ENCODE measurements at places on chromosomes 3 and 15.

DNA sequence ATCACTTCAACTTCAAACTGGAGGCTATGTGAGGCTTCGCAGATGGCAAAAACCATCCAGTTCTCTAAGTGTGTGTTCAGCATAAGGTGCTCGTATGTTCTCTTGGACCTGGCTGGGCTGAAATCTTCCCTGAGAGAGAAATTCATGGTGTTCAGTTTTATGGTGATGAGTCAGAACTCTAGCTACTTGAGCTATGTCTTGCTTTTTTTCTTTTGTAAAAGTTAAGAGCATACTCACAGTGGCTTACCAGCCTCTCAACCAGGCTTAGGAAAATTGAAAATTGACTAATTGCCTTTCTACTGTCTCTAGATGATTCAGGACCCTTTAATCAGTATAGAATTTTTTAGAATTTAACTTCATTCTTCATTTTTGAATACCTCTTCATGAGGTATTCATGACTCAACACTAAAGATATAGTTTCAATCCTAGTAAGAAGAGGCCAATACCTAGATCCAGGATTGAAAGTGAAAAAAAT lies 617.5 kb downstream of the TBL1XR1 start:
- DNase-seq: no peak

DNA sequence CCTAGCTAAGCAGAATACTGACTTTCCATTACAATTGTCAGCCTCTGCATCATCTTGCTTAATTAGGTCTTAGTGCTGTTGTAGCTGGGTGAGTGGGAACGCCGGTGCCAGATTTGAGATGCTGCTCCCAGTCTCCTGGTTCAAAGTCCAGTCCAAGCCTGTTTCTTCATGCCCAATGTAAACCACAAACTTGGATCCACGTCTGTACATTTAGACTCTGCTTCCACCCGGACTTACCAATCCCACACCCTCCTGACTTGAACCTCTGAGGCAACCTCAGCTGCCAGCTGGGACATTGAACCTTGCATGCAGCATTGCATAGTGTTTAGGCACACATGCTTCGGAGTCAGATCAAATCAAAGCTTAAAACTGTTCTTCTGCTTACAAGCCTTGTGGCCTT lies 43.0 kb downstream of the BCL2L10 start:
- no peak for DNase-seq

GRCh38 chr15:69909719-69910444 lies 187.8 kb downstream of the TLE3 start:
- DNase-seq: no peak

- no peak for DNase-seq
Observed at GRCh38 chr3:51686512-51687215, 15.6 kb downstream of the TEX264 start.

GRCh38 chr3:151226088-151226563 lies 23.1 kb upstream of the GPR171 start:
- no peak for DNase-seq

DNA sequence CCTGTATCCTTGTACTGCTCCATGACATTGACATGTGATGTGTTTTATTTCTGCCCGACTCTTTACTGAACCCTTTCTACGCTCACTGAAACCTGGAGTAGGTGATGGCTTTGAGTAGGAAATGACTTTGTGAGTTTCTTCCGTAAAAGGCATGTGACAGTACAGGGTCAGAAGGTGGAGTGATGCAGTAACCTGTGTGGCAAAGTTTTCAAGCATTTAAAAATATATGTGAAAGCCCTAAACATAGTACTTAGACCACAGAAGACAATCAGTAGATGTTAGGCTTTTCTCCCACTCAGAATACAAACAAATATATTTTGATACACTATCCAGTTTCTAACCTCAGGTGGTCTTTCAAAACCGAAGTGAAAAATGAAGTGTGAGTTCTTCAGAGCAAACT lies 31.3 kb upstream of the SACM1L start:
- no peak for DNase-seq

DNA sequence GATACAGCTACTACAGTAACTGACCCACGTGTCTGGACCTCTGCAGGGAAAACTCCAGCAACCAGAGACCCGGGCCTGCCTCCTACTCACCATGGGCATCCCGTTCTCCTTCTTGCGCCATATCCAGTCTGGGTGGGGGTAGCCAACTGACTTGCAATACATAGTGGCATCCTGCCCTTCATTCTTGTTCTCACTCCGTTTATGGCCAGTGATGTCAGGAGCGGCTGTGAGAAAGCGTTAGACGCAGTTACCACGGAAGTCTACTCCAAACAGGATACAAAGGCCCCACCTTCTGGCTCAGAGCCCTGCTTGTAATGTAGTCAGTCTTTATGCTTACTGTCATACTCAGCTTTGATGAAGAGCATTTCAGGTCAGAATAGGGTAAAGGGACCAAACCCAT lies 59.6 kb downstream of the NPTN start:
- DNase-seq: peak; percentile 64

DNA sequence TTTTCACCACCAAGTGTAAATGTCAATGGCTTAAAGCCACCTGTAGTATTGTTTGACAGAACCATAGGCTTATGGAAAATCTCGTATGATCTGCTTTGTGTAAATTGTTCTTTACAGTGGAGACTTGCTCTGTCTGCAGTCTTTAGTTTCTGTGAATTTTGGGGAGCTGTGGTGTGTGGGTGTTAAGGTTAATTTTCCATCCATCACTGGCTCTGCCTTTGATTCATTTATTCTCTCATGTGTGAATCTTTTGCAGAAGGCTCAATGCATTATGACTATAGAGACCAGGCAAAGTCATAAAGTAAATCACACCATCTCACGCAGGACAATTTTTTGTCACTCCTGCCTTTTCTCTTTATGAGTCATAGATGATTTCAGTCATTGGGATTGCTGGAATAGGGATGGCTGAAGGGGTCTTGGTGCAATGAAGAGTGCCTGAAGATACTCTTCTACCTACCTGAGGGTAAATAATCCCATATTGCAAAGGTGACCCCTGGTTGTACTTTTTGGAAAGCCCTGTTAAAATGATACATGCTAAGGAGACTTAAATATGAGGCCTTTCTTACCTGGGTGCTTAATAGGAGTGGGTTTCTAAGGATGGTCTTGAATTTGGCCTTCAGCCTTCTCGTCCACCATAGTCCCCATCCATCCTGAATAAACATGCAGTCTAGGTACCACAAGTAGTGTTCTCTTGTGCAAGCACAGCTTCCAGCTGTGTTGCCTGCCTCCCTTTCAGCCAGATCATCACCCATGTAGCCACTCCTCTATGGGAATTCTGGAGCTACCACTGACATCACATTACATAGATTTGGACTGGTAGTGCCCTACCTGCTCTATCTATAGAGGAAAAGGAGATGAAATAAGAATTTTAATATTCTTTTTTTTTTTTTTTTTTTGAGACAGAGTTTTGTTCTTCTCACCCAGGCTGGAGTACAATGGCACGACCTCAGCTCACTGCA lies 14.3 kb downstream of the TGFBR2 start:
- no peak for DNase-seq

- no peak for DNase-seq
Observed at GRCh38 chr3:143351895-143352608, 232.5 kb downstream of the CHST2 start.

DNA sequence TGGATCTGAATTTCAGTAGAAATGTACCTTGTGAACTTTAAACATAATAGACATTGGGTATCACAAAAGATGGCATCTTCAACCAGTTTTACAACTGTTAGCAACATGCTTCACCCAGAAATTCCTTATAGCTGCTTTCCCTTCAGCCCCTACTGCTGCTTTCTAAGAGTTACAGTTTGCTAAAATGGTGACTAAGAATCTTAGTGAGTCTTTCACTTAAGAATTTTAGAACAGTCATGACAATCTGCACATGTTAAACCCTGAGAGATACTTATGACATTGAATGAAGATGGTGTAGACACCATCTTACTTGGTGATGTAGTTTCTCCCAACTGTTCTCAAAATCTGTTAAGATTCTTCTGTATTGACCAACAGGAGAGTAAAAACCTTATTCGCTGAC lies 129.7 kb upstream of the UBE2E1 start:
- DNase-seq: no peak

DNA sequence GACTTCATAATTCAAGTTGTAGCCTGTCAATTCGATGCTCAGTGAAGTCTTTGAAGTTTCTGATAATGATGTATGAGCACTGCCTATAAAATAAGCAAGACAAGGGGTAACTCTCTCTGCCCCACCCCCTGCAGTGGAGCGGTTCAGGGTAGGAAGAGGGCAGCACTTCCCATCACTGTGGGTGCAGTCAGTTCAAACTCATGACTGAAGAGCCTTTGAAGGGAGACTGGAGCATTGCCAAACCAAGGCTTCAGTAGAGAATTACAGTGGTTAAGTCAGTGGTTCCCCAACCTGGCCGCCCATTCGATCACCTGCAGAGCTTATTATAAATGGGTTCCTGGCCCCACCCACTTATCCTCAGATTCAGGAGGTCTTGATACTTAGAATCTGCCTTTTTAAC lies 190.6 kb downstream of the SHQ1 start:
- no peak for DNase-seq

- no peak for DNase-seq
Observed at GRCh38 chr3:24235121-24235520, 259.5 kb downstream of the THRB start.

GRCh38 chr3:57029924-57030323 lies 30.5 kb upstream of the SPATA12 start:
- DNase-seq: no peak

DNA sequence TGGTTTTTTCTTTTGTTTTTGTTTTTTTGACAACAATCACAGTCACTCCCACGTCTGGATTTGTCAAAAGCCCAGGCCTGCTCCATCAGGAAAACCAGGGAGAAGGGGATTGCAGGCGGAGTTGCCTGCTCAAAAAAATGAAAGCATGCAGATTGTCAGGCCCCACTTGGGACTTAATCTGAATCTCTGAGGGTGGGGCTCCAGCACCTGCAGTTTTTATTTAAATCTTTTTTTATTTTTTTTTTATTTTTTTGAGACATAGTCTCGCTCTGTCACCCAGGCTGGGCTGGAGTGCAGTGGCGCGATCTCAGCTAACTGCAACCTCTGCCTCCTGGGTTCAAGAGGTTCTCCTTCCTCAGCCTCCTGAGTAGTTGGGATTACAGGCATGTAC lies 140.9 kb downstream of the FOXP1 start:
- no peak for DNase-seq

DNA sequence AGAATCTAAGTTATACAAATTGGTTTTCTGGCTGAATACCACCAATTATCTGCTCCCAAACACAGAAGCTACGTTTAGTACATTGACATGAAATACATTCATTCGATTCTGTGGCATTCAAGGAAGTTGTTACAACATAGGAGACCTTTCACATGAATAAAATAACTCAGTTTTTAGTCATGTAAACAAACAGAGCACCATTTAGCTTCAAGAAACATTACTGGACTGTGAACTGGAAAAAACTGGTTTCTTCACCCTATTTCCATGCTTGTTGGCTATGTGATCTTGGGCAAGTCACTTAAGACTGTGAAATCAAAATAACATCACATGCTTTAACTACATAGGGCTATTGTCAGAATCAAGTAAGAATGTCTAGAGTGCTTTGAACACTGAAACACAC lies 46.2 kb downstream of the NRG4 start:
- DNase-seq: no peak

DNA sequence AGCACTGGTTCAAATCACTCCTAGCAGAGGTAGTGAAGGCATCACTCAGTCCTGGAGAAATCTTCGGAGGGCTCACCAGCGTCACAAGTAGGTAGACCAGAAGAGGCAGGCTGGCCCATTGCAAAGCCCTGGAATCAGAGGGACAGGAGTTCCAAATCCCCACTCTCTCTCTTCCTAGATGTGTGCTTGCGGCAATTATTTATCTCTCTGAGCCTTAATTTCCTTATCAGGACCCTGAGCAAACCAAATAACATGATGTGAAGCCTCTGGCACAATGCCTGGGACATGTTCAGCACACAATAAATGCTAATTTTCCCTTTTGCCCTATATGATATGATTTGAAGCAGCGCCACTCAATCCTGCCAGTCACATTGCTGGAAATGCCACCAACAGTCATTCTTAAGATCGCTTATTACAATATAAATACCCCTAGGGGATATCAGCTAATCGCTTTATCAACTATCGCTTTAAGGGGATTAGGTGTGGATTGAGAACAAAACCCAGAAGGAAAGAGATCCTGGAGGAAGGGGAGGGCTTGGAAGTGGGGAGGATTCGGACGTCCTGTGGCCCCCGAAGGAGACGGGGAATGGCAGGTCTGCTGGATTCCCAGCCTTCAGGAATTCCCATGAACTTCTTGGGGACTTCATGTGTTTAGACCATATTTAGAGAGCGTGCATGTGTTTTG lies 59.5 kb upstream of the TSEN2 start:
- DNase-seq: no peak

DNA sequence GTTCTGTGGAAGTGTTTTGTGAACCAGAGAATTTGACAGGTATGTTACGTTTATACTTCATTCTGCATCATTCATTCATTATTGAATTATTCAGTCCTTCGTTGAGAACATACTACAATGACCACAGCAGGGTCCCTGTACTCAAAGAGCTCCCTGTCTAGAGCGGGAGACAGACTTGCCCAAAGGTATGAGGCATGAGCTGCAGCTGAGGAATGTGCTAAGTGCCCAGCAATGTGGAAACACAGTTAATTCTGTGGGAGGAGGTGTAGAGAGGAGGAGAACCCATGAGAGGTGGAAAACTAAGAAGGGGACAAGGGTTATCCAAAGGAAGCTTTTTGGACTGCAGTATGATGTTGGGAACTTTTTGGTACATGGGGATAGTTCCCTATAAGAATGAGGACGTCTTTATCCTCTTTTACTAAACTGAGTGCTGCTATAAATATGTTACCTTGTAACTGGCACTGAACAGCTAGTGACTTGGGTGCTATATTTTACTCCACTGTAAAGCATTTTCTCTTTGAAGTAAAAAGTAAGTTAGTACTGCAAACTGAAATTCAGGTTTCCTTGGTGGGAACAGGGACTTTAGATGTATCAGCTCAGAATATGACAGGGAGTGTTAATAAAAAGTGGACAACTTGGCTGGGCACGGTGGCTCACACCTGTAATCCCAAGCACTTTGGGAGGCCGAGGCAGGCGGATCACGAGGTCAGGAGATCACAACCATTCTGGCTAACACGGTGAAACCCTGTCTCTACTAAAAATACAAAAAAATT lies 5.7 kb downstream of the SMAD3 start:
- DNase-seq: no peak

DNA sequence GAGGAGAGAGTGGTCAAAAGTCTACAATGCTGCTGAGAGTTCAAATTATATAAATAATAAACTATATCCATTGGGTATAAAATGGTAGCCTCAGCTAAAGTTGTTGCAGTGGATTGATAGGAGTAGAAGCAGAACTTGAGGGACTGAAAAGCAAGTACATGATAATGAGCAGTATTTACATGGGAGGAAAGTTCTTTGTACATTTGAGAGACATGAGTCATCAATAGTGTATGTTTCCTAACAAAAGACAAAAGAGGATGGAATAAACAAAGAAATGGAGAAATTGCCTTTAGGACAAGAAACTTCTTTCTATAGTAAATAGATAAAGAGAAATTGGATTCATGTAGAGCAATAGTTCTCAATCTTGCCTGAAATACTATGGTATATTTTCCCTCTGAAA lies 110.0 kb upstream of the PLSCR5 start:
- DNase-seq: no peak

DNA sequence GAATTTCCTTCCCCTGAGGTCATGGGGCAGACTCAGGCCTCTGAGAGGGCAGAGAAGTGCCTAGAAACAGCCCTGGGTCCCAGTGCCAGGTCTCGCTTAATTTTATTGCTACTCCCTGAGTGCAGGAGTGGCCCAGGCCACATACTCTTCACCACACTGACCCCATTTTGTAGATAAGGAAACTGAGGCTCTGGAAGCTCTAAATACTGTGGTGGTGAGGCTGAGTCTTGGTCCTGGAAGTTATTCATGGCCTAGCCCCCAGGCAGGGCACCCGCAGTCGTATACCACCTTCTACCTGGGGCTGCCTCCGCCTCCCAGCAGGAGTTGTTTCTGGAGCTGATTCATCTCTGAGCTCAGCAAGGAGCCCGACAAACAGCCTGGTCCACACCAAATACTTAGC lies 9.8 kb downstream of the ATP2B2 start:
- DNase-seq: no peak

Measured in prostate gland (tissue), 2 donors.